Activated T-cell treated with anti-CD3 and anti-CD28 coated beads, Interleukin-2, amount 50 U/mL, for 72 hours (primary cell): ENCODE measurements at places on chromosomes 2 and 18.

DNA sequence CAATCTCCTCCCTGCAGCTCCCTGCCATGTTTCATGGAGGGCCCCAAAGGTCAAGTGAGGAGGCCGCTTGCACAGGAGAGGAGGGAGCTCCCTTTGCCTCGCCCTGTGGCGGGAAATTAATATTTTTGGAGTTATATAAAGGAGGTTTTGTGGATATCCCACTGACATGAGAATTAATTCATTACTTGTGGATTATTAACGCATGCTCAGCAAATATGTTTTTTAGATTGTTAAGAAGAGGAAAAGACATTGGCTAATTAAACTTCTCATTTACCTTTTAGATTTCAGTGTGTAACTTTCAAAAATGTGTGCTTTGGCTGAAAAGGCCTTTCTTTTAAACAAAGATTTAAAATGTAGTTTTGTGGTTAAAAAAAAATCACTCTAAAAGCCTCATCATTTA is 474.0 kb downstream of the SOCS6 start:
- no peak for DNase-seq

DNA sequence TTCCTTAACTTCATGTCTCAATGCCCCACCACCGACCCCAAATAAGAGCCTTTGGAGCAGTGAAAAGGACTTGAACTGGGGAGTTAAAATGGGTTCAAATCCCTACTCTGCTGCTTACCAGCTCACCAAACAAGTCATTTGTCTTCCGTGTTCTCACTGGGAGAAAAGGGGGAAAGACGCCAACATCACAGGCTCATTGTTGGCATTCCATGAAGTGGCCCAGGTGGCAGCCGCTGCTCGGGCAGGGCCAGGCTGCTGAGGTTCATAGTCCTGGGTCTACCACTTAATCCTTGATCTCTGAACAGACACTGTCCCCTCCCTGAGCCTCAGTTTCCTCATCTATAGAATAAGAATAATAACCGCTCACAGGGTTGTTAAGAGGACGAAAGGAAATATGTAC is 103.0 kb downstream of the APOB start:
- DNase-seq, result no peak

GRCh38 chr2:129620411-129620810 is 359.1 kb upstream of the RAB6C start:
- no peak for DNase-seq

DNA sequence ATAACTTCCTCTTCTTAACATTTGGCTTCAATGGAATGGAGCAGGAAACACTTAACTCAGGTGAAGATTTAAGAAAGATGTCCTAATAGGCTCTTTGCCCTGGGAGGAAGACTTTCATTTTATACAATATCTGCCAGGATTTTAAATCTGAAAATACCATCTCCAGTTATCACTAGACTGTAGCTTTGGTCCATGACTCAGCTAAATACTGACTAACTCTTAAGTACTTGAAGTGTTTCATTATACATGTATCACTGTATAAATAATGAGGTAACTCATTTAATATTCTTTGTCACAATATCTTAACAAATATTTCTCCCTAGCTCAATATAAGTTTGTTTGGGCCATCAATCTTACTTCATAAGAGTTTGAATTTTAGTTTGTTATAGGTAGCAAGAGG is 34.7 kb downstream of the RBKS start:
- DNase-seq, result no peak

DNA sequence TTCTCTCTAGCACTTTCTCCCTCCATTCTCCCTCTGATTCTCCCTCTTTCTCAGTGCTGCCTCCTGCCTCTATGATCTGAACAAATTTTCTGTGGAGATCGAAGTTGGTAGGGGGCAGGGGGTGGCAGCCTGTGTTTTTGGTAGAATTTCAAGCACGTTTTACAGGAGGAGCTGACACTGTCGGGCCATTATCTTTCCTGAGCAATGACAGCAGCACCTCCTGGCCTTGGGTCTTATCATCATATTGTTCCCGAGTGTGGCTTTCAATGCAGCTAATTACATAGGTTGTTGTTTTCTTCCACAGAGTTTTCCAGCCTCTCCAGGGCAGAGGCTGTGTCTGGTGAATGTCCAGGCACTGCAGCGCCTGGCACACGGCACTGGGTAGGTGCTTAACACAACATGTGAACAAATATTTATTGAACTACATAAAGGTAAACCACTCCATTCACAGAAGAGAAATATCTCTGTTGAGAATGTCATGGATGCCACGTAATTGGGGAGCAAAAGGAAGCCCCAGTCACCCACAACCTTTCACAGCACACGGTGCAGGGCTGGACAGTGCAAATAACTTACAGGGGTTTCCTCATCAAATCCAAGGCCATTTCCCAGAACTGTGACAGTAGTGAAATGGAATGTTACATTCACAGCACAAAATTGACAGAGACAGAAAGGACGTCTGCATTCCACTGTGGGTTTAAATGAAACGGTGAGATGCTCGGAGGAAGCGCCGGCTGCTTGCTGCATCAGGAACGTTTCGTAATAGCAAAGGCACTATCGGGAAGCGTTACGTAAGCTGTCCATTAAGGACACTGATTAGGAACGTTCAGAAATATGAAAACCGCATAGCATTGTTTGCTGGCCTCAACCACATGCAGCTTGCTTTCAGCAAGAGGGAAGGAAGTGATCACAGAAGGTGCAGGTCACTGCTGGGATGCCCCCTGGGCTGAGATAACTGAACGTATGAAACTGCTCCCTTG is 6.5 kb upstream of the KCNG2 start:
- DNase-seq, result no peak

DNA sequence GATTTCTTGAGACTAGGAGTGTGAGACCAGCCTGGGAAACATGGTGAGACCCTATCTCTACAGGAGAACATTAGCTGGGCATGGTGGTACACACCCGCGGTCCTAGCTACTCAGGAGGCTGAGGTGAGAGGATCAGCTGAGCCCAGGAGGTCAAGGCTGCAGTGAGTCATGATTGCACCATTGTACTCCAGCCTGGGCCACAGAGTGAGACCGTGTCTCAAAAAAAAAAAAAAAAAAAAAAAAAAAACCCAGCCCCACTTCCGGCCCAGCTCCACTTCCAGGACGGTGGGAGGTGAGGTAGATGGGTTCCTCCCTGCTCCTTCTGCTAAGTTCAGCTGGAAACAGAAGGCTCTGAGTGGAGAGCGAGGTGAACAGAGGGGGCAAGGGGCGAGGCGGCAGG is 41.4 kb upstream of the NFATC1 start:
- no peak for DNase-seq

DNA sequence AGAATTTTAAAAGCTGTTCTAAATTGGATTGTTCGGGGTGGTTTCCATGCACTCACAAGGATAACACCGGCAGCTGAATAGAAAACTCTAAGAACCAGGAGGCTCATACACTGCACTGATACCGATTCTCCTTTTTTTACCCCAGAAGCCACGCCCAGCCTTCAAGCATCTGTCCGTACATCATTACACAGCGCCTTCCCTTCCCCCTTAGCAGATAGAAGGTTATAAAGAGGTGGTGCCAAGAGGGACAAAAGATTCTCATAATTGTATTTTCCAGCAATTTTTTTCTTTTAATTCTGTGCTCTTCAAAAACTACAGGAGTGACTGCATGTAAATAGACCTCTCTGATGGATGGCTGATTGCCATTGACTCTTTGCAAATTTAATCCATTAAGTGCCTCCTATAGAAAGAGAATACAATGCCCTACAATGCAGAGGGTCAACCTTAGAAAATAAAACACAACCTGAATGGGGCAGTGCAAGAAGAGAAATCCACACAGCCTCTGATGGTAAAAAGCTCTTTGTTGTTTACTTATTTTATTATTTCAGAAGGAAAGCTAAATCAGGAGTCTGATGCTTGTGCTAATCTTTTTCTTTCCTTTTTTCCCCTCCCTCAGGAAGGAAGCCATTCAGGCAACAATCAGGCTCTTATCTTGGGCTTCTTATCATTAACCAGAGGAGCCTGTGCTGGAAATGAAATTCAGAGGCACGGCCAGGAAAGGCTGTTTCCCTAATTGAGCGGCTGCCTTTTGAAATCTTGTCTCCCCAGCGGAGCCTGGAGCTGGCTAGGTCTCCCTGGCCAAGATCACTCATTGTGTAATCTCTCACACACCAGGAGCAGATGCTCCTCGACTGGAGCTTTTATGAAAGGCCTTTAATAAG is 198.9 kb upstream of the NABP1 start:
- DNase-seq, result no peak

DNA sequence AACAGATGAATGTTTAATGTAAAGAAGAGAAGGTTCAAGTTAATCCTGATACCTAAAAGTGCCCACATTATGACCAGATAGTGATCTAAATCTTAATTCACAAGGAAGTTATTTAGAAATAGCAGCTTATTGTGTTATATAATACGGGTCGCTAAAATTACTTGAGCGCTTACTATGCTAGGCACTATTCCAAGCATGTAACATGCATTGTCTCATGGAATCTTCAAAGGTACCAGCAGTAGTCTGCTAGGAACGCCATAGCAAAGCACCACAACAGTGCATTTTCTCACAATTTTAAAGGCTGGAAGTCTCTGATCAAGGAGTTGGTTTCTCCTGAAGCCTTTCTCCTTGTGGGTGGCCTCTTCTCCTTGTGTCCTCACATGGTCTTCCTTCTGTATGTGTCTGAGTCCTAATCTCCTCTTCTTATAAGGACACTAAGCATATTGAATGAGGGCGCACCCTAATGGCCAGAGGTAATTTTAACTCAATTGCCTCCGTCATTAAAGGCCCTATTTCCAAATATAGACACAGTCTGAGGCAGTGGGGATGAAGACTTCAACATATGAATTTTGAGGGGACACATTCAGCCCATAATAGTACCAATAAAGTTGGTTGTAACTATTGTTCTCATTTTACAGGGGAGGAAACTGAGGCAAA is 118.4 kb downstream of the LRRC30 start:
- no peak for DNase-seq

GRCh38 chr2:45745231-45745630 is 93.8 kb downstream of the PRKCE start:
- DNase-seq, result no peak

DNA sequence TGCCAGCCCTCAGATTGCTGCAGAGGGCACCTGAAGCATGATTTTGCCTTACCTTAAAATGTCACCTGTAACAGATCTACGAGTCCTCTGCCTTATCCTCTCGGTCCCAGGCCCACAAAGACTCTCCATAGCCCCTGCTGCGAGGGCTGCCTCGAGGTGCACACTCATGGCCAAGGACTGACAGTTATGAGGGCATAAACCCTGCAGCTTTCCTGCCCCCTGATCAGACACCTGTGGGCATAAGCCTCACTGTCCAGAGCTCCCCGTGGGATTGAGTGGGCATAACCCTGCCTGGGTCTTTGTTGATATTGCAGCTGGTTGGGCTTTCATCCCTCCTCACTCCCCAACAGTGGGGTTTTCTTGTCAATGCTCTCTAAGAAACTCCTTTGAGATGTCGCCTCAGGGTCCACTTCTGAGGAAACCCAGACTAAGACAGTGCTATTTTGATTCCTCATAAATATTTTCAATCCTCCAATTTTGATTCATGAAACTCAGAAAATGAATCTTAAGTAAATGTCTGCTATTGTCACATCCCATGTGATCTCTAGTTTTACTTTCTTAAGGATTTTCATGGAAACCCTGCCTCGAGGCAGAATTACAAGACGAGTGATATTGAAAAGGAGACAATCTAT is 108.5 kb upstream of the NCK2 start:
- DNase-seq, result no peak

DNA sequence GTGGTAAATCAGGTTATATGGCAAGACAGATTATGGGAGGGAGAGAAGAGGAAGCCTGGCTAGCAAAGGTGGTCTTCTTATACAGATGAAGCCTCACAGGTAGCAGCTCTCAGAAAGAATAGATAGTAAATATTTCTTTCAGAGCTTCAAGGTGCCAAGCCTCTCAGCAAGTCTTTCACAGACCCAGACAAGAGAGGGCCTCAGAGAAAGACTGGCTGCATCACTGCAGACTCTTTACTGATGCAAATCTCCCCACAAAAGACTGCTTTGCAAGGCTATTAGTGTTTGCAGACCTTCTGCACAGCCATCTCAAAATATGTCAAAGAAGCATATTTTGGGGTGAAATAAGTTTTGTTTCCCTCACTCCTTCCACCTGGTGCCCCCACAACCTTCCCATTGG is 372.4 kb upstream of the RND3 start:
- no peak for DNase-seq

- no peak for DNase-seq
Observed at GRCh38 chr2:68318914-68319397, 793 bp downstream of the CNRIP1 start.

GRCh38 chr2:221529177-221529942 is 42.7 kb downstream of the EPHA4 start:
- no peak for DNase-seq

- no peak for DNase-seq
Observed at GRCh38 chr2:121754851-121755236, 607 bp upstream of the TSN start.

GRCh38 chr2:236991874-236992273 is 93.8 kb upstream of the COPS8 start:
- DNase-seq, result no peak

GRCh38 chr18:28786926-28787325 is 610.0 kb upstream of the CDH2 start:
- DNase-seq, result no peak

DNA sequence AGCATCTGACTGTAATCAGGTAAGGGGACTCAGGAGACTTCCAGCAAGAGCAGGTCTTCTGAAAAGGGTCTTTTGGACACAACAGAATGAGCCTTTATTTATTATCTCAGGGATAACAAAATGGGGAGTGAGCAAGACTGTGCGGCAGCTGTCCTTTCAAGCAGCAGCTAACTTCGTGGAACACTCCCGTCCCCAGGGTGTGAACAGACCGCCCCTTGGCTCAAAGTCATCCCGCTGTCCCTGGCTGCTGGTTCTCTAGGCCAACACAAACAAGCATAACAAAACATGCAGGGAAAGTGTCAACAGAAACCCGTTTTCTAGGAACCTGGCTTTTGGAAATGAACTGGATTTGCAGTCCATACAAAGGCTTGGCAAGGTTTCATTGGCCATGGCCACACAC is 787.9 kb upstream of the FANCL start:
- DNase-seq, result no peak
